ENCODE measurements at places on chromosomes 3 and 15.

DNA sequence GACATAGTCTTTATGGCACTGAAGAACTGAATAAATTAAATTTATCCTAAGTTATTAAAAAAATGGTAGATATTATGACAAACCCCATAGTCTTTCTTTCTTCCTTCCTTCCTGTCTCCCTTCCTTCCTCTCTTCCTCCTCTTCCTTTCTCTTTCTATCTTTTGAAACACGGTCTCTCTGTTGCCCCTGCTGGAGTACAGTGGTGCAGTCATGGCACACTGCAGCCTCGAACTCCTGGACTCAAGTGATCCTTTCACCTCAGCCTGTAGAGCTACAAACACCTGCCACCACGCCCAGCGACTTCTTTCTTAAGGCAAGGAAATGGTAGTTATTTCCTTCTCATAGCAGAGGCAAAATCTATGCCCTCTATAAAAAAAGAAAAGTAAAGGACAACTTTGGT, 354.6 kb downstream of the GAP43 start:
- no peak for DNase-seq

DNA sequence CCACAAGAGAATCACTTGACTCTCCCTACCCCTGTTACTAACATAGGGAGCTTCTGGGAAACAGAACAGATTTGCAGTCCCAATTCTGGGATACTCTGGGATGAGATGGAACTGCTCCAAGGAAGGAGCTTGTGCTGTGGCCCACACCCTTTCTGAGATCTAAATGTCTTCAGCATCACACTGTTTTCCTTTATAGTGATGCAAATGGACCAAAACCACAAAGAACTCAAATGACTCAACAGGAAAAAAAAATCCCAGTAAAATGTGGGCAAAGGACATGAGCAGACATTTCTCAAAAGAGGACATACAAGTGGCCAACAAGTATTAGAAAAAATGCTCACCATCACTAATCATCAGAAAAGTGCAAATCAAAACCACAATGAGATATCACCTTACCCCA, 155.6 kb downstream of the NECTIN3 start:
- DNase-seq, result no peak

GRCh38 chr3:20225769-20226168, 39.8 kb upstream of the SGO1 start:
- DNase-seq, result no peak

GRCh38 chr15:29124581-29125381, 144.8 kb downstream of the NSMCE3 start:
- DNase-seq, result peak; percentile 62

DNA sequence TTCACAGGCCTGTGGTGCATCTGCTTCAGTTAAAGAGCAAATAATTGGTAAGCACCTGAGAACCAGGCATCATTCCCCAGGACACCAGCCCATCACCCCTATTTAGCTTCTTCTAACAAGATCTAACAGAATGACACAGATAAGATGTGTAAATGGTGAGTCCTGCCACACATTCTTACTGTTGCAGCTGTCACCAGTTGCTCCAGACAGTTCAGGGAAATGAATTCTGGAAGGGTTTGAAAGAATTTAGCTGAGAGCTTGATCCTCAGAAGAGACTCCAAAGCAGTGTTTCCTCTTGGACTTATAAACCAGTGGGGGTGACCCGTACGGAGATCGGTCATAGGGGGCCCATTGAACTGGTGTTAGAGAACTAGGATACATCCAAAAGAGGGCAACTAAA, 238.0 kb downstream of the MEX3B start:
- no peak for DNase-seq

DNA sequence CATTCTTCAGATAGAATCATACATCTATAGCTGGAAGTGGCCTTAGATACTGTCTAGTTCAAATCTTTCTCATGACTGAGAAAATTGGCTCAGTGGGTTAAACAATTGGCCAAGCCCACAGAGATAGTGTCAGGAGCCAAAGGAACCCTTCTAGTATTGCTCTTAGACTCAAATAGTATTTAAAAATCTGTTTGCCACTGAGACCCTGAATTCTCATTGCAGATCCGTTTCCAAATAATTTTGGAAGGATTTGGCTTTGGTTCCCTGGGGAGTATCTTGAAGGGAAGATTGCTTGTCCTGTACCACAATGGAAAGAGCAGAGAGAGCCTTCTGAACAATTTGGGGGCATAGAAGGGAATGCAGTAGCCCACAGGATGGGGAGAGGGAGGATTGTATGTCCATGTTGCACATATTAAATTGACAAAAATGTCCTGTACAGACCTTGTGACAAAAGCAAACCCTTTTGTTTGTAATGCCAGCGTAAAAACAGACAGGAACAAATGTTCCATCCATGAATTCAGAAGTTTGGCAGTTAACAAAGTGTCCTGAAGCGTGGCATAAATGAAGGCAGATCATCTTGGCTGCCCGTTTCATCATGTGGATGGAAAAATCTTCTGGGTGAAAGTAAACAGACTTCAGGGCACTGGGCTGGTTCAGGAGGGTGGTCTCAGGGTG, 156.4 kb upstream of the RASGRP1 start:
- no peak for DNase-seq

GRCh38 chr3:19757773-19758172, 176.2 kb downstream of the EFHB start:
- no peak for DNase-seq

- DNase-seq, result no peak
These were observed 5.2 kb downstream of the KBTBD13 start for GRCh38 chr15:65081758-65082157.

DNA sequence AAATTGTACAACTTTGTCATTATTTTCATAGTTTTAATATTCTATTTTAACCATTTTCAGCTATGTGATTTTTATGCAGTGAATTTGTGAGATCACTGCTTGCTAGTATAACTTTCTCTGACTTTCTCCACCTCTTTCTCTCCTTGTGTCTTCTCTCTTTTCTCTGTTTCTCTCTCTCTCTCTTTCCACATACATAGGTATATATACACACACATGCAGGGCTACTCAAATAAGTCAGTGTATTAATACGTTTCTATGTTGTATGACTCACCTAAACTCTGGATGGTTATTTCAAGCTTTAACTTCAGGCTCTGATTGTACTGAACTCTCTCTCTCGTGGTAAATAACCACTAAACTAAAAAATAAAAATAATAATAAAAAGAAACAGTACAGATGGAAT, 1389.3 kb upstream of the ALCAM start:
- DNase-seq, result no peak

DNA sequence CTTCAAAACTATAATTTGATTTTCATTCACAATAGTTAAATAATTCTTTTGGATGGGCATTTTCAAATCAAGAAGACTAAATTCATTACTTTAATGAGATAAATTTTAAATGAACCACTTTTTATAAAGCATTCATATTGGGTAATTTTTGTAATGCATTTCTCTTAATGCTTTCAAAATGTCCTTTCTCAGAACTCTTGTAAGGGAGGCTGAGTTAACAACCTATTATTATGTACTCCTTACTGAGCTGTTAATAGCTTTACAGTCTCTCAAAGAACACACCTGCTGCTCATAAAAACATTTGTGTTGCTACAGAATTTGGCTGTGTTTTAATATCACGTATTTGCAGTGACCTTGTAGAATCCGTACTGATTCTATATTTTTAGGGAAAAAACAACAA, 334.0 kb upstream of the ARL6 start:
- DNase-seq, result no peak

DNA sequence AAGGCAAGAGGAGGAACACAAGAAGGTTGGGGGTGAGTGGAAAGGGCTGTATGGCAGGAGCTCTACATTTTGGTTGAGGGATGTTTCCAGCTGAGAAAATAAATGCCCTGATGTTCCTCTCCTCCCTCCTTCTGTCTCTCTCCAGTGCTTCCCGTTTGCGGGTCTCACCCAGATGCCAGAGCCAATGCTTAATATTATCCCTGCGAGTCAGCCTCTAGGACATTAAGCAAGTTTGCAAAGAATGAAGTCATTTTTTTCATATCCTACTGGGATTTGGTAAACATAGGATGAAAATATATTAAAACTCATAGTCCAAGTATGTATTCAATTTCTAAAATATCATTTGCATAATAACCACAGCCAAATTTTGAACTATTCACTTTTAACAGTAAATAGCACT, 295.9 kb downstream of the CADM2 start:
- DNase-seq, result no peak

DNA sequence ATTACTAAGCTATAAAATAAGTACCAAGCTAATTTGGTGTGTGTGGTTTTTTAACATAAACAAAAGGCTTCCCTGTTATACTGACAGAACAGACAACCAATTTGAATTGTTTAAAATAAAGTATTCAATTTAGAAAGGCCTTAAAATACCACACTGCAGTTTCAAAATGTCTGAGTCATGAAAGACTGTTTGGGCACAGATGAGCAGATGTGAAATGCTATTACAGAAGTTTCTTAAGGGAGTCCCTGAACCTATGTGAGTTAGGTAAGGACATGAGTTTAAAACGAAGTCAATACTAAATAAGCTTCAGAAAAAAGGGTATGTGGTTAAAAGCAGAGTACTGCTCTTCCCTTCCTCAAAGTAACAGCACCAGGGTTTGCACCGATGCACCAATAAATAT, 69.7 kb upstream of the SETMAR start:
- no peak for DNase-seq

GRCh38 chr3:52596658-52597265, 60.4 kb downstream of the UQCC5 start:
- no peak for DNase-seq

DNA sequence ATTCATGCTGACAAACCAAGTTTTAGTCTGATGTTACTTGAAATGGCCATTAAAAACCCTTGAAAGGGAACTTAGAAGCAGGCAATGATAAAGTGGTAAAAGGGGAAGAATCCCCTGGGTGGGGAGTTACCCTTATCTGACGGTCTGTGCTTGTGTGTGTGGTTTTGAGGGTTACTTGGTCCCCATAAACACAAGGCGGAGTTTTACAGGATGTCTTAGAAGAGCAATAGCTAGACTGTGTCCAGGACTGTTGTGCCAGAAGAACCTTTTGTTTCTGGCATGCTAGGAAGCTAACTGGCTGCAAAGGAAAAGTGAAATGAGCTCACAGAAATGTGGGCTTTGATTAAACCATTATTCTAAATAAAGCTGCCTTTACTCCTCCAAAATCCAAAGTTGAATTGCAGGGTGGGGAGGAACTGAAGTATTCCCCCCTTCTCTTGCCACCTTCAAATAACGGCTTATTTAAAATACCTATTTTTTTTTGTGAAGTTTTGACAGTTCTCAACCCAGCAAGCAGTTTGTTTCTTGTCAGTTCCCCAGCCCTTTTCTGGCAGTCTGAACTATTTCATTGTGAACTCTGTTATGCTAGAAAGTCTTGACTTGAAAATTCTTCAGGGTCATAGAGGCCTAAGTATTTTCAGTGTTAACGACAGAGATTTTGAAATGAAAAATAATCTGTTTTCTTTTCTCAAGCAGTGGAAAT, 443.5 kb downstream of the OTOL1 start:
- DNase-seq, result no peak

- no peak for DNase-seq
These were observed 70.4 kb upstream of the KY start for GRCh38 chr3:134721214-134721613.

DNA sequence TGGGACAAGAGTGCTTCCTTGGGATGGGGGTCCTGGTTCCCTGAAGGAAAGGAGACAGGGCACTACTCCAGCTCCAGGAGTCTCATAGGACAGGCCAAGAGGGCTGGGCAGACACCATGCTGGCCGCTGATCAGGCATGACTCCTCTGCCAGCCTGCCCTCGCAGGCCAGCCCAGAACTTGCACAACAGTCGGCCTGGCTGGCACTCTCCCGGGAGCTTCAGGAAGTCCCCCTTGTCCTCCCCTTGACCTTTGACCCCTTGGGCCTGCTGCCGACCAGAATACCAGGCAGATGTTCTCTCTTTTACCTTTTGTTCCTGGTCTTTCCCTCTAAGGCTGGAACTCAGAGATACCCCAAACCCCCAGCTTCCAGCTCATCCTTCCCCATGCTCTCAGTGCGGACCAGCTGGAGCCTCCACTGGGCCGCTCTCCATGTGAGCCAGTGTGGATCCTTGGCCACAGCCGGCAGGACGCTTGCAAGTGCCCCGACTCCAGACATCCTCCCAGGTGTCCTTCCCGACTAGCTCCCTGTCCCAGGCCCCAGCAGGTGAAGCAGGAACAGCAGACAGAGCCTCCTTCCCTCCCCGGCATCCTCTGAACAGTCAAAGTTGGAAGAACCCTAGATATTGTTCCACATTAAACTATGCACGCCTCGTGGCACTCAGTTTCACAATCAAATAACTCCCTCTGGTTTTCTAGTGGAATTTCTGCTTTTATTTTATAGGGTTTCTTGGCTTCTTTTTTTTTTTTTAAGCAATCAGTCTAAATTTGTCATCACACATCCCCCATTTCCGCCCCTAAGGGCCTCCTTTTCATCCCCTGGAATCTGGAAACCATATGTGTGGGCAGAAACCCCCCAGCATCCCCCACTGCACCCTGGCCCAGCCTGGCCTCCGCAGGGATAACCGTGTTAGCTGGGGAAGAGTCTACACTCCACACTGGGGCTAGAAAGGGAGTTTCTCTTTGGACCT, 15.7 kb downstream of the VPS18 start:
- no peak for DNase-seq

DNA sequence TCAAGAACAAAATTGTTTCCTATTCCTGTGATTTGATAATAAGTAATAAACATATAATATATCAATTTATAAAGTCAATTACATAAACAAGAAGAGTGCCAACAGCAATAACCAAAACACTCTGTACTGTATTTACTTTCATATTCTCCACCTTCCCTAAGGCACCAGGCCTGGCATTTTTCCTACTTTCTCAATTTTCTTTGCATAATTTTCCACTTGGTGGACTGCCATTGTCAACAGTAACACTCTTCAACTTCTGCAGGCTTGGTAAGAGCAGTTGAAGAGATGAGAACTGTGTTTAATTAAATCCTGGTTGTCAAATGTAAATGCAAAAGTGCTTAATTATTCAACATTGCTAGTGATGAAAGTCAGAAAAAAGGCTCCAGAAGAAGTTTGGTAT, 229.8 kb upstream of the PLSCR5 start:
- no peak for DNase-seq

DNA sequence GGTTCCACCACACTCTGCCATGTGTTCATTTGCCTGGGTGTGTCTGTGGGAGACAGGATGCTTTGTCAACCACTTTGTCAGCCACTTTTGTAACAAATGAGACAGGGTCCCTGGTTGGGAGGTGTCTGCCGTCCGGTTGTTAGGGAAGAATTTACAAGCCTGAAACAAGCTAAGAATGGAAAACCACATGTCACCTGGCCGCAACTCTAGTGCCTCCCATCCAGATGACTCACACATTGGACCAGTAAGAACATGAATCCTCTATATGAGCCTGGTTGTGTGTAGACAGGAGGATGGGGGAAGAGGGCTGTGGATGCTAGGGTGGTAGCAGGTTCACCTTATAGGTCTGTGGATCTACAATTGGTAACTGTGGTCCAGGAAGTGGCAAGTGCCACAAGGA, 335.3 kb downstream of the CLSTN2 start:
- no peak for DNase-seq
